Stimulated activated CD8-positive, alpha-beta memory T cell treated with anti-CD3 and anti-CD28 coated beads, Interleukin-15, amount 100 ng/mL, for 48 hours (primary cell): ENCODE measurements at places on chromosomes 6 and 20.

GRCh38 chr20:41670631-41671030 is 52.5 kb upstream of the CHD6 start:
- DNase-seq = no peak

GRCh38 chr20:24132246-24132645 is 143.7 kb upstream of the GGTLC1 start:
- no peak for DNase-seq

DNA sequence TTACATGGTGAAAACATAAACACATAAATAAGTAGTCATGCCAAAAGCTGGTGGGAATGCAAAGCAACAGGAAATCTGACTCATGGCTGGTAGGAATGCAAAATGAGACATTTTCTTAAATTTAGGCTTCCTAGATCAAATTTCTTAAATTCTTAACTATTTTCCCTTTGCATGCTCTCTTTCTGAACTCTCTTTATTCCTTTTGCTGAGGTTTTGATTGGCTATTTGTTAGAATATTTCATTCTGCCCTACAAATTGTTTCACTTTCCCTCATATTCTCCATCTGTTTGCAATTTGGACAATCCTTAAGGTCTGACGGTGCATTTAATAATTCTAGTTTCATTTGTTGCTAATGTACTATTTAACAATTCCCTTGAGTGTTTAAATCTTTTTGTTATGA is 437.5 kb upstream of the RGS17 start:
- no peak for DNase-seq

GRCh38 chr6:150145830-150146229 is 3.0 kb downstream of the PPP1R14C start:
- DNase-seq = no peak

- no peak for DNase-seq
Measured at GRCh38 chr20:35489717-35490116, 34.3 kb downstream of the CEP250 start.

GRCh38 chr6:22513667-22514066 is 55.7 kb upstream of the HDGFL1 start:
- no peak for DNase-seq

DNA sequence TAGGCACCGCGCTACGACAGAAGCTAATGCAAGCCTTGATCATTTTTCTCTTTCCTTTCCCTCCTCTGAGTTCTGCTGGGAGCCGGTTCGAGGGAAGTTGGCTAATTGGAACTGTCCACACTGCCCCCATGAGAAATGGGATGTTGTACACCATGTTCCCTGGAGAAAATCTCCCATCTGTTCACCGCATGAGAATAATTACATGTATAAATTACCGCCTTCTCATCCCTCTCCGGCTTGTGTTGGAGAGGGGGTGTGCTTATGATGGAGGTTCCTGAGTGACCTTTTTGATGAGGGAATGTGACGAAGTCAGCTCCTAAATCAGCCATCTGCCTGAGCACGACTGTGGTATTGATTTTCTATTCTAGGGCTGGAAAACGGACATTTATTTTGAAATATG is 320.2 kb upstream of the SULF2 start:
- no peak for DNase-seq

DNA sequence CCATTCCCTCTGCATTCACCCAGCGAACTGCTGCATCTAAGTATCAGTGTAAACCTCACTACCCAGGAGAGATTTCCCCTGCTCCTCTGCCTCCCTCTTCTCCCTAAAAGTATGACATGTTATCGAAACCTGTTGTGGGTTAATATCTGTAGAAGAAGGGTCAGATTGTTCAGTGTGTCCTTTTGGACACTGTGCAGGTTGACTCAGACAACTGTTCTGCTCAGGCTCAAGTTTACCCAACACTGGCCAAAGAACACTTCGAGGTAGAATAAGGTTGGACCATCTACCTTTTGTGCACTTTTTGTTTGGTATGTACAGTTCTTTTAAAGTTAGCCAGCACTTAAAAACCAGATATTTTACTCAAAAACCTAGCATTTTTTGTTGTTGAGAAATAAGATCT is 4.6 kb downstream of the NT5DC1 start:
- DNase-seq = no peak

- DNase-seq = no peak
Measured at GRCh38 chr6:168270274-168271172, 49.1 kb downstream of the DACT2 start.

- no peak for DNase-seq
Measured at GRCh38 chr6:149899926-149900619, 2.2 kb upstream of the RAET1E start.

GRCh38 chr6:135438907-135439535 is 58.5 kb downstream of the AHI1 start:
- no peak for DNase-seq

DNA sequence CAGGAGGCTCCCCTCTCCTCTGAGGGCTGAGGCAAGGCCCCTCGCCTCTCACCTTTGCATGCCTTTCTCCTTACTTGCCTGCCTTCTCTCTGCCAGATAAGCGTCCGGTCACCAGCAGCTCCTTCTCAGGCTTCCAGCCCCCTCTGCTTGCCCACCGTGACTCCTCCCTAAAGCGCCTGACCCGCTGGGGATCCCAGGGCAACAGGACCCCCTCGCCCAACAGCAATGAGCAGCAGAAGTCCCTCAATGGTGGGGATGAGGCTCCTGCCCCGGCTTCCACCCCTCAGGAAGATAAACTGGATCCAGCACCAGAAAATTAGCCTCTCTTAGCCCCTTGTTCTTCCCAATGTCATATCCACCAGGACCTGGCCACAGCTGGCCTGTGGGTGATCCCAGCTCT is 21.3 kb upstream of the PPARD start:
- no peak for DNase-seq

DNA sequence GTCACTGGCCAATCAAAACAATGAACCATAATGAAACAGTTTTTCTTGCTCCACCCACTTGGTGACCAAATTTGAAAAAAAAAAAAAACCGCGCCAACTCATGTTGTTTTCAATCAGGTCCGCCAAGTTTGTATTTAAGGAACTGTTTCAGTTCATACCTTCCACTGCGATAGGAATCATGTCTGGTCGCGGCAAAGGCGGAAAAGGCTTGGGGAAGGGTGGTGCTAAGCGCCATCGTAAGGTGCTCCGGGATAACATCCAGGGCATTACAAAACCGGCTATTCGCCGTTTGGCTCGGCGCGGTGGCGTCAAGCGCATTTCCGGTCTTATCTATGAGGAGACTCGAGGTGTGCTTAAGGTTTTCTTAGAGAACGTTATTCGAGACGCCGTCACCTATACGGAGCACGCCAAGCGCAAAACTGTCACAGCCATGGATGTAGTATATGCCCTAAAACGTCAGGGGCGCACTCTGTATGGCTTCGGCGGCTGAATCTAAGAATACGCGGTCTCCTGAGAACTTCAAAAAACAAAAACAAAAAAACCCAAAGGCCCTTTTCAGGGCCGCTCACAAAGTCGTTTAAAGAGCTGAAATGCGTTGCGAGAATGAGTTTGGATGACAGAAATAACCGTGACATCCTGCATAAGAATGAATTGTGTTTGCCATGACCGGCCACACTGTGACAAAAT is 16.7 kb downstream of the HFE start:
- peak; percentile 80 for DNase-seq

DNA sequence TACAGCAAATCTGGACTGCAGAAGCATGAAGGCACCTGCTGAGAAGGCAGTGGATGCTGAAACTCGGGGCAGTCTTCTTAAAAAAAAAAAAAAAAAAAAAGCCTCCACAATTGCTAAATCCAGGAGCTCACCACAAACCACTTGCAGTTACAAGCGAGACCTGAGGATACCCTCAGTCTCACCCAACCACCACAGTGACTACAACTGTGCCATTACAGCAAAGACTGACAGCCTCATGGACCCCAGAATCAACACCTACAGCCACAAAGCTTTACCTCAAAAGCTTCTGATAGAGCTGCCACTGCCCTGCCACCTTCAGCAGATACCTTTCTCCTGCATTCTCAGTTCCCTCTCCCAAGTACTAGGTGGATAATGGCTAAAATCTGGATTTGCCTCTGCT is 9.0 kb downstream of the COL21A1 start:
- no peak for DNase-seq

GRCh38 chr20:62762801-62763368 is 33.4 kb upstream of the MRGBP start:
- DNase-seq = no peak

DNA sequence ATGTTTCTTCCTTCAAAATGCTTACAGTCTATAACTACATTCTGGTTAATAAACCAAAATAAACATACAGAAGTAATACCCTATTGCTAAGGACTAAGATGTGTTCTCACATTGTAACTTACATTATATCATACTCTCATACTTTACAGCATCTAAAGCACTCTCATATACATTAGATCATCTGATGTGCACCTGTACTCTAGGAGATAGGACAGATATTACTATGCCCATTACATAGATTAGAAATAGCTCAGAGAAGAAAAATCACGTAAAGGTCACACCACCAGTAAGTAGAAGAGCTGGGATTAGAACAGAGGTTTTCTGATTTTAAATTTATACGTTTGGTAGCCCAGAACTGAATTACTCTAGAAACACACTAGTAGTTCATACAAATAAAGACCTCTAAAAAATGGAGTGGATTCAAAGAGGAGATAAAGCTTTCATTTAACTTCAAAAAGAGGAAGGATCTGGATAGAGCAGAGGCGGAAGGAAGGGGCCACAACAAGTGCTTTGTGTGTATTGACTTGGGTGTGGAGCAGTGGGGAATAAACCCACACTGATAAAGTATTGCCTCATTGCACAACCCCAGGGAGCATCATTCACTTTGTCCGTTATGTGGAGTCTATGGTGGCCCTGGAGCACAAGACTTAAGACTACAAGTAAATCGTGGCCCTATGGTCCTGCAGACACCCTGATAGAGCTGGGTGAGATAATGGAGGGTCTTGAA is 30.9 kb downstream of the SLC2A12 start:
- DNase-seq = no peak

- DNase-seq = no peak
Measured at GRCh38 chr6:23307516-23307915, 738.1 kb downstream of the HDGFL1 start.

DNA sequence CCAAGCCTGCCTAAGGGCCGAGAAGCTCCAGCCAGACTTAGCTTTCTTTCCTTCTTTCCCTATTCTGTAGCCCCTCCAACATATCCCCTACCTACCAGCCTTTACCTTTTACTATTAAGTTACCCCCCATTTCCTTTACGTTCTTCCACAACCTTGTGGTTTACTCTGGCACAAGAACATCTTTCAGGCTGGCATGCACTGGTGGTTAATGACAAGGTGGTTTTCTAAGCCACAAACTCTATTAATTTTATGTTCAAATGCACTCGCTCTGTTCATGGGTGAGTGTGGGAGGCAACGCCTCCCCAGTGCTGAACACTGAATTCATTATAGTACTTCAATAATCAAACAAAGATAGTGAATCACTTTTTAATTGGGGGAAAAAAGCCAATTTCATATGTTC is 64.4 kb downstream of the TRERF1 start:
- no peak for DNase-seq

- DNase-seq = no peak
Measured at GRCh38 chr20:25668446-25668845, 28.2 kb downstream of the ZNF337 start.

GRCh38 chr6:85395746-85396145 is 54.1 kb upstream of the NT5E start:
- no peak for DNase-seq

DNA sequence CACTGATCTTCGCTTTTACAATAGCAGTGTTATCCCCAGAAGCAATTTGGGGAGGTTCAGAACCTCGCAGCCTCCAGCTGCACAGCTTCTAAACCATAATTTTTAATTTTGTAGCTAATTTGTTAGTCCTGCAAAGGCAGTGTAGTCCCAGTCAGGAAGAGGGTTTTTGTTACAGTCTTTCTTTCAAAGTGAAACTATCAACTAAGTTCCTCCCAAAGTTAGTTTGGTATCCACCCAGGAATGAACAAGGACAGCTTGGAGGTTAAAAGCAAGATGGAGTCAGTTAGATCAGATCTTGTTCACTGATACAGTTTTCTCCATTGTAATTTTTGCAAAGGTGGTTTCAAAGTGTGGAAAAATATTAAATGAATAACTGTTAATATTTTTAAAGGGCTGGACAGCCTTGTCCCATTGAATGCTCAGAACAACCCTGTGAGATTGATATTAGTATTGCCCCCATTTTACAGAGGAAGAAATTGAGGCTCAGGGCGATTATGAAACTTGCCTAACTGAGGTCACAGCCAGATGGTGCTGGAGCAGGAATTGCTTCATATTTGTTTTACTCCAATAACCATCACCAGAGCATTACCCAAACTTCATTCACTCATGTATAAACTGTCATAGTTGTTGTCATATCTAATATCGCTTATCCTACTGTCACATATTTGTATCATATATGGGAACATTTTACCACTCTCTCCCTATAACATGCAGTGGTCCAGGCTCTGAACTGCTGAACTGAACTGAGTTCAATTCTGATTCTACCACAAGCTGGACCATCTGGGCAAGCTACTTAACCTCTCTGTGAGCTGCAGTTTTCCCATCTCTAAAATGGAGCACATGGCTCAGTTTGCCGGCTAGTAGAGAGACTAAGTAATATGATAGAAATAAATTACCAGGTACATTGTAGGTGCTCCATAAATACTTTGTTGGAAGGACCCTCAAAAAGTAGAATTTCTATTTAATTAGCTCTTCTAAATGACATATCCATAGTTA is 213.8 kb downstream of the BCAS1 start:
- no peak for DNase-seq

DNA sequence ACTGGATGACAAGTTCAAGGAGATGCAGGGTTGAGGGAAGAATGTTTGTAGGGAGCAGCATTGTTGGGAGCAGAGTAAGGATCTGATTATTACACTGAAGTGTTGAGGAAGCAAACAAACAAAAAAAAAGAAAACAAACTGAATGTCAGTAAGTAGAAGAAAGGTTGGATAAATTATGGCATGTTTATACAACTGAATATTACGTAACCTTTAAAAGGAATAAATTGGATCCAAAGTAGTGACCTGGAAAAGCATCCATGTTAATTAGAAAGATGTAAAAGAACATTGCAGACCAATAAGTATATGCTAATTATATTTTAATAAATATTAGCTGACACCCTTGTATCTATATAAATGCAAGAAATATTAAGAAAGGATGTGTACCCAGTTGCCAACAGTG is 12.8 kb upstream of the TSPYL1 start:
- no peak for DNase-seq

DNA sequence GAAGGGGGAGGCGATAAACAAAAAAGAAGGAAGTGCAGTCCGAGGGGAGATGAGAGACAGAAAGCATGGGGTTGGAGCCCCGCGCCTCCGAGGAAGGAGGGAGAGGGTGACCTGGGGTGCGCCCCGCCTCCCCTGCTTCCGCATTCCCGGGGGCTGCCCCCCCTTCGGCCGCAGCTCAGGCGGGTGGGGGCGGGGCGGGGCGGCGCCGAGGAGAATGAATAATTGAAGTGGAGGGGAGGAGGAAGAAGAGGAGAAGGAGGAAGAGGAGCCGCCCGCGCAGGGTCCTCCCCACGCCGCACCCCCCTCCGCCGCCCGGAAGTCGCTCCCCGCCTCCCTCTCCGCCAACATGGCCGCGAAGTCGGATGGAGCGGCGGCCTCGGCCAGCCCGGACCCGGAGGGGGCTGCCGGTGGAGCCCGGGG is at the start of gene XKR7:
Gene XKR7, plus strand, starts transcription at position 322 of the 420 bp plus-strand sequence. Its CDS starts 25 bp downstream, at position 347.
- no peak for DNase-seq
